ENCODE measurements at places on chromosomes 12 and 14. TPM values are rescaled to one million over a fixed set of nuclear protein-coding genes. Genes with fewer than 3 reads are reported as not detected.
A peak's percentile ranks its signal among the peaks of the same experiment; 100 is the strongest.

GRCh38 chr12:113347-113746 lies 46.8 kb downstream of the IQSEC3 start:
- DNase-seq = no peak

ERP27 gene
- not detected for total RNA-seq

GRCh38 chr12:52221912-52222457 lies 11.1 kb upstream of the KRT7 start:
- DNase-seq = peak; percentile 79

- DNase-seq = no peak
Observed at GRCh38 chr12:129844662-129845220, 59.1 kb downstream of the TMEM132D start.

DNA sequence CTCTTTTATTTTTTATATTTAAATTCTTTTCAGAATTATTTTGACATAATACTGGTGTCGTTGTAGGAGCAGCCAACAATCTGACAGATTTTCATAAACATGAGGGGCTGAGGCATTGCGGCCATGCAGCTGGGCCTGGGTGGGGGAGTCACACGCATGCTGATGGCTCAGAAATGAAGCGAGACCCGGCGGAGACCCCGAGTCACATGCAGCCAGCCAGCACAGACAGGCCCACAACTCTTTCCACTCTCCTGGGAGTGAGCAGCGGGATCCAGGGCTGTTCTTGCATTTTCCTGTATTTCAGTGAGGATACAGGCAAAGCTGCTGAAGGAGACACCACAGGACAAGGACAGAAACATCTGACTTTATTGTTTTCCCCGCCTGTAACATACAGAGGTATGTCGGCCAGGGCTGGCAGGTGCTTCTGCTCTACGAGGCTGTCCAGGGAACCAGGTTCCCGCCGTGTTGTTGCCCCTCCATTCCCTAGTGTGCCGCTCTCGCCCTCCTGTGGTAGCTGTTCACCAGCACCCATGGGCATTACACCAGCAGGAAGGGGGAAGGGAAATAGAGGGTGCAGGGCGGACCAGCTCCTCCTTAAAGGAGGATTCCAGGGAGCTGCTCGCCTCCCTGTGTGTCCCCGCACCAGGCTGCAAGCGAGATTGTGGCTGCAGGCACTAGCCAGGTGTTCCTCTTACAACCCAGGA lies 30.5 kb downstream of the FZD10 start:
- no peak for DNase-seq

GRCh38 chr12:70045514-70045913 lies 197.7 kb upstream of the CNOT2 start:
- no peak for DNase-seq

GRCh38 chr14:72605921-72606220 lies 288.0 kb downstream of the DPF3 start:
- DNase-seq = no peak

- DNase-seq = no peak
Observed at GRCh38 chr12:101859664-101860607, 17.4 kb upstream of the DRAM1 start.
